SK-N-SH (cell line): ENCODE measurements at places on chromosomes 13 and 19. TPM values are rescaled to one million over a fixed set of nuclear protein-coding genes. Genes with fewer than 3 reads are reported as not detected.

NANOS3 gene
- 0.53 and 0.57 TPM in 2 replicates for polyA plus RNA-seq

UBE2L5 gene
- polyA plus RNA-seq: 0.02 and 0.15 TPM in 2 replicates

C19orf44 gene
- polyA plus RNA-seq: 5.1 and 6.0 TPM in 2 replicates

CYP4F8 gene
- polyA plus RNA-seq: not detected in 2 replicates

ZNF180 gene
- 1.5 and 1.9 TPM in 2 replicates for polyA plus RNA-seq

SPRYD7 gene
- 5.5 and 8.6 TPM in 2 replicates for polyA plus RNA-seq

ZNF222 gene
- 3.7 and 6.7 TPM in 2 replicates for polyA plus RNA-seq

PLK5 gene
- polyA plus RNA-seq: 0.03 TPM in 1 of 2 replicates, not detected in the other

PLEKHA4 gene
- polyA plus RNA-seq: 4.7 and 5.6 TPM in 2 replicates

OR4F17 gene
- polyA plus RNA-seq: not detected in 2 replicates

TNFRSF19 gene
- 4.6 and 6.8 TPM in 2 replicates for polyA plus RNA-seq

ZNF486 gene
- polyA plus RNA-seq: 2.0 and 3.0 TPM in 2 replicates

SLITRK6 gene
- polyA plus RNA-seq: 5.2 and 6.7 TPM in 2 replicates

DOHH gene
- 14.3 and 14.5 TPM in 2 replicates for polyA plus RNA-seq

PRR12 gene
- polyA plus RNA-seq: 0.71 and 1.7 TPM in 2 replicates

NKG7 gene
- polyA plus RNA-seq: not detected in 2 replicates

ZFP82 gene
- 2.1 and 2.8 TPM in 2 replicates for polyA plus RNA-seq

OR10H1 gene
- polyA plus RNA-seq: not detected in 2 replicates

LAMP1 gene
- 189 and 261 TPM in 2 replicates for polyA plus RNA-seq

KLK12 gene
- polyA plus RNA-seq: not detected in 2 replicates

FFAR1 gene
- polyA plus RNA-seq: not detected in 2 replicates

CYP4F11 gene
- 0.23 and 0.31 TPM in 2 replicates for polyA plus RNA-seq

CILP2 gene
- 0.96 and 1.9 TPM in 2 replicates for polyA plus RNA-seq
